ENCODE measurements at places on chromosomes 7 and 10.
A peak's percentile ranks its signal among the peaks of the same experiment; 100 is the strongest.

DNA sequence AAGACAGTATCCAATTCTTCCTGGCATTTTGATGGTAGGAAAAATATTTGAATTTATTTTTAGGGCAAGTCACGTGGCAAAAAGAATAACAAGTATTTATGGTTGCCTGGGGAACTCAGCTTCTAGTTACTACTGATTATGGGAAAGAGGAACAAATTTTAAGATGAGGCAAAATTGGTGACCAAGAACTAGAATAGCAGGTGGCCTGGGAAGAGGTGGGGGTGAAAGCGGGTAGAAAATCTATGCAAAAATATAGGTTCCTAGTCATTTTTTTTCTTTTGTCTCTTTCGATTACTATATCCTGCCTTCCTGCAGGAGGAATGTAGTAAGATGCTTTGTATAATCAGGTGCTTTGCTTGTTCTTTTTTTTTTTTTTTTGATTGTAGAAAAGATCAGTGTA, 27.8 kb downstream of the ENTPD1 start:
- DNase-seq, result no peak

DNA sequence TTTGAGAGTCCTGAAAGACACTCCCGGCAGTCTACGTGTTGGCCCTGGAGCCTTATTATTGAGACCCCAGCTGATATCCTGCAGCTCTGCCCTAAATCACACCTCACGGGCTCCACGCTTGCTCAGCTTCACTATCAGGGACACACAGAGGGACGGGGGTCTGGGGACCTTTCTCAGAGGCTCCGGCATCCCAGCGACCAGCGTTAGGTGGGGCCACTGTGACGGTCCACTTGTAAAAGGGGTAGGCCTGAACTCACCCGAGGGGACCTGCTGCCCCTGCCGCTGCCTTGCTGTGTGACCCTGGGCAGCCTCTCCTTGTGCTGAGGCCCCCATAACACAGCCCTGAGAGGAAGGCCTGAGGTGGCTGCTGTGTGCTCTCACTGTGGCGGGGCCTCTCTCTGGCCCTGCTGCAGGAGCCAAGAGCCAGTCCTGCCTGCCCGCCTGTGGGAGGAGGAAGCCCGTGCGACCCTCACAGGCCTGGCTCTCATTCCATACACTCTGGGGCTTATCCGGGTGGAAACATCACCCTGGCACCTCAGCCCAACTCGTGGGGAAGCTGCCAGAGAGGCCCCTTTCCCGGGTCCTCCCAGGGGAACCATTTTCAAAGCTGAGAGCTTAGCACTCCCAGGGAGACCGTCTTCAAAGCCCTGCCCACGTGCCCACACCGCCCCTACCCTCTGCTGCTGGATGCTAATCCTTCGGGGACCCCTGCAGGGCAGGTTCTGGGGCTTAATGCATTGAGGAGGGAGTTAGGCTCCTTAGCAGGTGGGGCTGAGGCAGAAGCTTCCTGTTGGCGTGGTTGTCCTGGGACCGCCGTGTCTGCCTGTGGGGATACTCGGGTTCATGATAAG, 21.7 kb downstream of the AQP1 start:
- no peak for DNase-seq

- DNase-seq, result no peak
These were observed 15.2 kb upstream of the EXOC6 start for GRCh38 chr10:92832998-92833650.

DNA sequence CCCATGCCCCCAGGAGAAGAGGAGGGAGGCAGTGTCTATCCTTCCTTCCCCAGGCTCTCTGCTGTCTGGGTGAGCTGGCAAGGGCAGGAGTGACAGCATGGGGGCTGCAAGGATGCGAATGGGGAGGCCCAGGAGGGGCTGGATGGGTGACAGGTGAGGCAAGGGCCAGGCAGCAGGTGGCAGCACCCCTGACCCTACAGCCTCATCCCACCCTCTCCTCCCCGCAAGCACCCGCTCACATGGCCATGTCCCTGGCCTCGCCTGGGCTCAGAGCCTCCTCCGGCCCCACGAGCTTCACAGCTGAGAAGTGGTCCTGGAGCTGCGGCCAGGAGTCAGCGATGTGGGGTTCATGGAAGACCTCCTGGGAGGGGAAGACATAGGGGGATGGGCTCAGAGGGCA, 5.4 kb downstream of the PLOD3 start:
- DNase-seq, result no peak

DNA sequence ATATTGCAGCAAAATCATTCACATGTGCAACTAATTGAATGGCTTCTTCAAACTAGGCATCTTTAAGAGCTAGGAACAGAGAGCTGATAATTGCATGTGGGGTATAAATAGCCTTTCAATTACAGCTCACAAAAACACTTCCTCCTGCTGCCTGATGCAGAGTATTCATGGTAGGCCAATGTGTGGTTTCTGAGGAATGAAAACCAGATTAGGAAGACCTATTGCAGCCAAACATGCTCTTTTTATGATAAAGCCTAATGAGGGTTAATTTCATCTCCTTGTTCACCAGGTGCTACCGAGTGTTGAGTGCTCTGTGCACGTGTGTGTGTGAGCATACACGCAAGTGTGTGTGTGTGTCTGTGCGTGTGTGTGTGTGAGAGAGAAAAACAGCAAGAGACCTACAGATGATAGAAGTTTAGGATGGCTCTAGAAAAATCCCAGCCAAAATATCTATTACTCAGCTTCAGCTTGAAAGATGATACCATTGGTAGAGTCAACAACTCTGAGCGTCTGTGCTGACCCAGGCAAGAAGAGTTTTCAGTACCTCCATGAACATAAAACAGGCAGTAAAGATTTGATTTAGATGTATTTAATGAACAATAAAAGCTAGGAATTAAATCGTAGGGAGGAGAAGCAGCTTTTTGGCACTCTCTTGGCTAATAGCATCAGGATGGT, 448.5 kb upstream of the ANKRD30A start:
- peak; percentile 78 for DNase-seq

DNA sequence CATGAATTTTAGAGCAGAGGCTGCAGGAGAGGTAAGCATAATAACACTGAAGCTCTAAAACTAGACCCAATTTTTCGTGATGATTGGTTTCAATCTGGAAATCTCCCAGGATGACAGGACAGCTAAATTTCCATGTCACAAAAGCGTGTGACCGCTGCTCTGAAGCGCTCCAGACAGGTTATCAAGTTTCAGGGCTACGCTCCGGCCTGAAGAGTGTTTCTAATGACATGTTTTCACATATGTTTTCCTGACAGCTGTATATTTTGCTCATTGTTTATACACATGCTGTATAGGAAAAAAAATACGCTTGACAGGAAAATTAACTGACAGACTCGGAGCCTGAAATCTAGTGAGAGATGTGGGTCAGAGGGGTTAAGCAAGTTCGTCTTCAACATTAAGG, 219.8 kb upstream of the BMPER start:
- DNase-seq, result no peak

DNA sequence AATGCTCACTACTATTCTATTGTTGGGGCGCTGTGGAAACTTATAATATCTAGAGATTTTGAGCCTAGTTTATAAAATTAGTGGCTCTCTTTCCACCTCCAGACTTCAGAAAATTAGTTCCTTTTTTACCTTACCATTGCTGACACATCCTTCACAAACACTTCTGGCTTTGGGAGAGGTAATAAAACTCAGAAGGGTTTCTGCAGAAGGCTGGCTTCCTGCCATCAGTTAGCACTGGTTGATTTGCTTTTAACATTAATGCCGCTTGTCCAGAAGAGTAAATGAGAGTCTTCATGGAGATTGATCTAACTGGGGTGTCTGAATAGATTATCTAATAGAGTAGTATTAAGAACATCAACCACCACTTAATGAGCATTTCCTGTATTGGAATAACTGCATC, 20.3 kb downstream of the ACSM6 start:
- DNase-seq, result no peak

DNA sequence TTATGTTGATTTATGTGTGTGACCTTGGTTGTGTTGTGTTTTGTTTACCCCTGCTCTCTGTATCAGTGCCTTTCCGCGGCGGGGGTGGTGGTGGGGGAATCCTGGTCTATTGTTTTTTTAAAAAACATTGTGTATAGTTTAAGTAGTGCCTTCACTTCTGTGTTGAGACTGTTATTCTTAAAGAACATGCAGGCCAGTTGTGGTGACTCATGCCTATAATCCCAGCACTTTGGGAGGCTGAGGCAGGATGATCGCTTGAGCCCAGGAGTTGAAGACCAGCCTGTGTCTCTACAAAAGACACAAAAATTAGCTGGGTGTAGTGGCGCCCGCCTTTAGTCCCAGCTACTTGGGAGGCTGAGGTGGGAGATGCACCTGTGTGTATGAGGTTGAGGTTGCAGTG, 429.0 kb upstream of the LRGUK start:
- no peak for DNase-seq

GRCh38 chr7:125670926-125671572, 741.4 kb upstream of the POT1 start:
- no peak for DNase-seq

DNA sequence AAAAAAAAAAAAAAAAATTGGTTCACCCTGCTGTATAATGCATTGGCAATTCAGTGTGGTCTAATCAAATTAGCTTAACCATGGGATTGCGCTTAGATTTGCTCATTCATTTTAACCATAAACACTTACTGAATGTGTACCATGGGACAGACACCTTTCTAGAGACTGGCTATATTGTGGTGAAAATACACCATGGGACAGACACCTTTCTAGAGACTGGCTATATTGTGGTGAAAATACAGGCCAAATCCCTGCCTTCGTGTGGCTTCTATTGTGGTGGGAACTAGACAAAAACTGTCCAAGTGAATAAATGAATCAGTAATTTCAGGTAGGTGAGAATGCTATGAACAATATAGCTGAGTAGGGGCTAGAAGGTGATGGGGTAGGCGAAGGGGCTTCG, 10.2 kb upstream of the REPIN1 start:
- DNase-seq, result no peak

DNA sequence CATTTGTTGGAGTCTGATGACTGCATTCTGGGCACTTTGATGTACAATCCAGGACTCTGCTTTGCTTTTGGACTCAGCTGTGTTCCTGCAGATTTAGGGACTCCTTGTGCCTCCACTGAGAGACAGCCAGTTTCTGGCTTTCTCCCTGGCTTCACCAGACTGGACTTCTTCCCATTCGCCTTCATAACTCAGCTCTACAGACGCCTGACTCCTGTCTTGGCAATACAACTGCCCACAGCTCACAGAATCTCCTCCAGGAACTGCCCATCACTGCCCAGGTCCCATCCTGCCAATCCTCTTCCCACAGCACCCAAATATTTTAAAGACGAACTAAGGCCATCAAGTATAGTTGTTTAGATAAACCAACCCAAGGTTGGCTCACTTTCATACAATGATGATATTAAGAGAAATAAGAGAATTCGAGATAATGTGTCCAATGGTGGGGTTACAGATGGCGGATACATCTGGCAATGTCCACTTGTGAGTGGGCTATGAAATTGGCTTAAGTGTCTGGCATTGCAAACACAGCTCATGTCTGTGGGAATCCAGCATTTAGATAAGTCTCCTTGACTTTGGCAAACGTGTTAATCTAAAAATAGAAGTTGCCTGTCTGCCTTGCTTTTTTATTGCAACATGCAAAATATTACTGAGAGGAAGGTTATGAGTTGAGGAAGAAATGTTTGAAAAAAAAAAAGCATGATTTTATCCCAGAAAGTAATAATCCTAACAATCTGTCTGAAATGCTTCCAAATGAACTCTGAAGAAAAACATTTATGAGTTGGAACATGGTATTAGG, 95.1 kb downstream of the ITGA8 start:
- peak; percentile 81 for DNase-seq

DNA sequence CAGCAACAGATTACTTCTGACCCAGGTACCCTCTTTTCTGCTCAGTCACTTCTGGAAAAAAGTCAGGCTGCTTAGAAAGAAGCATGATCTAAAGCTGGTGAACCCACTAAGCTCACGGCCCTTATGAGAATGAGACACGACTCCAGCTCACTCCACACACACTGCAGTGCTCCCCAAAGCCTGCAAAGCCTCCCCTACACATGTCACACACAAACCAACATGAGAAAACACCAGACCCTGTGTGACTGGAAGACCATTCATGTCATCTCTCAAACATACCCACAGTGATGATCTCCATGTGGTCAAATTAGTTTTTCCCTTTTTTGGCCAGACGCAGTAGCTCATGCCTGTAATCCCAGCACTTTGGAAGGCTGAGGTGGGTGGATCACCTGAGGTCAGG, 391 bp downstream of the ANKRD61 start:
- no peak for DNase-seq

DNA sequence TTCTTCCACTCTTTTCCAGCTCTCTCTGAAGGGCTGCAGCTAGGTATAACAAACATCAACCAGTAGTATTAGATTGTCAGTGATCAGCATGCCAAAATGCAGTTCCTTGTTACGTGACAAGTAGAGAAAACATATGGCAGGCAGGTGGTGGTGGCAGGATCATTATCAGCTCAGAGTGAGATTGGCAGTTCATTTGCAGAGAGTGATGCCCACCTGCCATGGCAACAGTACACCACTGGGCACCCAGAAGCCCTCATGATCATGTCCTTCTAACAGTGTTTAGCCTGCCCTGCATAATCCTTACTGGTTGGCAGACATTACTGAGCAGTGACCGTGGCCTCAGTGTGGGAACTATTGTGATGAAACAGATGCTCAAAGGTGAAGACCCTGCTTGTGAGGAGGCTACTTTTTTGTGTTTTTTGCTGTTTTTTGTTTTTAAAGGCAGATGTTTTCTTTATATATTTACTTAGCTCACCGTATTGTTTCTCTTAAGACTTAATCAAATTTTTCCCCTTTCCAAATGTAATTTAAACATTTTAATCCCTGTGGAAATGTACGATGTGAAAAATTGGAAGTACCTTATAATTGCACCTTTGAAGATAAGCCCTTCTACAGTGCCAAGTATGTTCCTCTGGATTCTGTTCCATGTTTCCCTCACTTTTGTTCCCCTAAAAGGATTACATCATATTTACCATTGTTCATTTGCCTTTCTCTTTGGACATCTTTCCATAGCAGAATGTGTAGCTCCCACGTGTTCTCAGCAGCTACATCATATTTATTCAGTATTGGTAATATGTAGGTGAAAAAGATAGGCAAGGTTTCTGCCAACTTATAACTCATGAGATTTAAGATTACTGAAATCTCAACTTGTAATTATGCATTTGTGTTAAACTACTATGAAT, 179.6 kb downstream of the SND1 start:
- DNase-seq, result no peak

GRCh38 chr10:69344591-69345252, 66.4 kb downstream of the HK1 start:
- DNase-seq, result no peak

GRCh38 chr10:71837098-71837827, 13.8 kb downstream of the PSAP start:
- no peak for DNase-seq

DNA sequence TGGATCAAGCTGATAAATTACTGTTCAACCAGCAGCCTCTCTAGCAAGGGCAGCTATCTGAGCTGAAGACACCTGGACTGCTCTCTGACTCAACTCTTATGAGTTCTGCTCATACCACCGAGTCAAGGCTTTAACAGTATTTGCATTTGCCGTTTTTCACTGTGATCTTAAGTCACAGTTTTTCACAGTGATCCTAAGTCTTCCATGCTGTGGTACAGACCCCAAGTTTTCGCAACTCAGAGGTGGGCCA, 31.3 kb downstream of the PIP4K2A start:
- no peak for DNase-seq

GRCh38 chr7:74625446-74625845, 32.1 kb upstream of the GTF2I start:
- peak; percentile 66 for DNase-seq
